GF-D8 (cell line): ENCODE measurements at places on chromosomes 5 and 9.

- DNase-seq = no peak
Measured at GRCh38 chr5:178330791-178331404, 98.3 kb upstream of the PHYKPL start.

DNA sequence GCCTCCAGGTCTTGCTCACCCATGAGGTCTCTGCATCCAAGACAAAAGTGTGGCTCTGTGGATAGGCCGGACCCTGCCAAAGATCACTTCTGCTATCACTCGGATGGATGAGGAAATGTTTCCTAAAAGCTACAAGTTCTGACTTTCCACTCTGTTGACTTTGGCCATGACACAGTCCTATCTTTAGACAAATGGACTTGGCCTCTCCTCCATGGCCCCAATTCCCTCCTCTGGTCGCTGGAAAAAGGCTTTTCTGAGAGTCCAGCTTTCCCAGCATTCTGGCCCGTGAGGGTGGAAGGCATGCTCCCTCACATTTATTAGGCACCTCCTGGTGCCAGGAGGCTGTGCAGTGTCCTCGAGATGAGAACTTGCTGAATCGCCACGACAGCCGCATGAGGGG lies 83.1 kb downstream of the COL27A1 start:
- no peak for DNase-seq

DNA sequence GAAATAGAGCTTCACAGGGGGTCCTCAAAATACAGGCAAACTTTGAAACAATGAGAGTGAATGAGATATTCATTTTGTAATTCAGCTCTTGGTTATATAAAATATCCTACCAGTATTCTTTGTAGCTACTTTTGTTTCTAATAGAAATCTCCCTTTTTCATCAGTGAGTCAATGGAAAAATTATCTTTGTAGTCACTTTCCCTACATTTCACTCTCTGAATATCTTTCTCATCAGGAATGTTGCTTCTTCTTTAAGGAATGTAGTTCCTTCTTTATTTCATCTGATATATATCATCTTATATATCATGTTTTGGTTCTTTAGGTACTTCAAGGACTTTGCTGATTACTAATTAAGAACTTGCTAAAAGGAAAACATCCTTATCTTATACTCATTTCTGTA lies 280.3 kb upstream of the NUDT12 start:
- no peak for DNase-seq

GRCh38 chr9:7172154-7173115 lies 414.7 kb downstream of the KDM4C start:
- DNase-seq = no peak

- DNase-seq = no peak
Measured at GRCh38 chr5:172606156-172606785, 34.8 kb upstream of the NEURL1B start.

GRCh38 chr5:171419688-171420430 lies 412 bp downstream of the FGF18 start:
- DNase-seq = no peak

DNA sequence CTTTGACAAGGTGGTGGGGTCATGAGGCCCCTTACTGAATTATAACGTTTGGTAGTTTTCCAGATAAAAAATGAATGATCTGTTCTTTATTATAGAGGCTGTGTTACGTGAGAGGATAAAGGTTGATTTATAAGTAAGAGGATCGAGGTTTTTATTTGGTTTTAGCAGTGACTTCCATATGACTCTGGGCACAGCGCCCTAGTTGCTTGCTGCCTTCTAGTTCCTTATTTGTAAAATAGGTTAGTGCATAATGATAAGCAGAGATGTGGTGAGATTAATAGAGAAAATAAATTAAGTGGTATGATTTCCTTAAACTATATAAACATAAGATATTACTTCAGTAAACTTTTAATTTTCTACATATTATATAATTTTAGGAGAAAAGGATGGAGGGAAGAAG lies 29.8 kb downstream of the MRRF start:
- no peak for DNase-seq

- no peak for DNase-seq
Measured at GRCh38 chr5:81859624-81860023, 108.7 kb upstream of the SSBP2 start.

- no peak for DNase-seq
Measured at GRCh38 chr5:122638581-122638980, 136.3 kb upstream of the SNX2 start.
